ENCODE measurements at places on chromosomes 5 and 9. TPM values are rescaled to one million over a fixed set of nuclear protein-coding genes. Genes with fewer than 3 reads are reported as not detected.

DNA sequence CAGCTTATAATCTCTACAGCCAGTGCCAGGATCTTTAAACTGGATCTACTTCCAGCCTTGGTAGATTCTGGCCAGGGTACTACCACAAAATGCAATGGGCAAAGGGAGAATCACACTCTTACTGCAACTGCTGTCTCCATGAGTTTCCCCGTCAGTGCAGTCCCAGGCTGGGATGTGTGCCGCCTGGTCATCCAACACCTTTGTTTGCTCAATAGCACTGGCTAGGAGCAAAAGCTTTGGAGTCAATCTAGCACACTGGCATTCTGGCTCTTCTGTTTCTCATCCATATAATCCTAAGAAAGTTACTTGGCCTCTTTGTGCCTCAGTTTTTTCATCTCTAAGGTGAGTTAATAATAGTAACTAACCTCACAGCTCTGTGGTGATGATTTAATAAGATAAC is 96.9 kb downstream of the FBN2 start:
- no peak overlapping the region for H3K27ac ChIP-seq
- H3K4me1 ChIP-seq: no peaks in the 10 kb centered on the region
- no peaks in the 10 kb centered on the region for H3K27me3 ChIP-seq
- H3K36me3 ChIP-seq: no peaks in the 10 kb centered on the region
- H3K4me3 ChIP-seq: no peak overlapping the region

GRCh38 chr5:150658121-150658520 is 2.9 kb upstream of the MYOZ3 start:
- H3K27ac ChIP-seq: peak overlapping the region; percentile 54
- peaks cover 8% of the 10 kb centered on the region for H3K4me1 ChIP-seq
- H3K27me3 ChIP-seq: peaks cover 8% of the 10 kb centered on the region
- DNase-seq: no peak
- H3K36me3 ChIP-seq: no peaks in the 10 kb centered on the region

PCDHA12 gene
- total RNA-seq: not detected

HBEGF gene
- total RNA-seq: 63.0 TPM

ACOT12 gene
- total RNA-seq: not detected

GRCh38 chr5:113764382-113764781 is 250.9 kb downstream of the YTHDC2 start:
- no peak overlapping the region for H3K4me3 ChIP-seq
- H3K36me3 ChIP-seq: peaks cover 7% of the 10 kb centered on the region
- no peak for DNase-seq
- no peaks in the 10 kb centered on the region for H3K4me1 ChIP-seq
- H3K27ac ChIP-seq: no peak overlapping the region
- no peaks in the 10 kb centered on the region for H3K27me3 ChIP-seq

DNA sequence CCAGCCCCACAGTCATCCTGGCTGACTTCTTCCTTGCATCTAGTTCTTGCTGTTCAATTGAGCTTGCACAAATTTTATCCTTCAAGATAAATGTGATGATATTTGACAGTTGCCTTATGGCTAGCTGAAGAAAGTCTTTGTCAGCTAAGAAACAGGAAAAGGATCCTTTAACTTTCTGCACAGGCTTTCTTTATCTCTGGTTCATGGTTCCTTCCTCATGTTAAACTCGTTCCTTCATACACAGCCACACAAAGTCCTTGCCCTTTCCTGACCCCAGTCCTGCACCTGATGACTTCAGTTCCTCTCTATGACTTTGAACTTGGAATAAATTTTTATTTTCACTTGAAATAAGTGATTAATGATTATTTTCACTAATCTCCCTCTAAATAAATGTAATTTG is 132.5 kb upstream of the PRSS3 start:
- H3K27me3 ChIP-seq: peaks cover 26% of the 10 kb centered on the region
- H3K27ac ChIP-seq: no peak overlapping the region
- no peak for DNase-seq
- no peaks in the 10 kb centered on the region for H3K4me1 ChIP-seq

DNA sequence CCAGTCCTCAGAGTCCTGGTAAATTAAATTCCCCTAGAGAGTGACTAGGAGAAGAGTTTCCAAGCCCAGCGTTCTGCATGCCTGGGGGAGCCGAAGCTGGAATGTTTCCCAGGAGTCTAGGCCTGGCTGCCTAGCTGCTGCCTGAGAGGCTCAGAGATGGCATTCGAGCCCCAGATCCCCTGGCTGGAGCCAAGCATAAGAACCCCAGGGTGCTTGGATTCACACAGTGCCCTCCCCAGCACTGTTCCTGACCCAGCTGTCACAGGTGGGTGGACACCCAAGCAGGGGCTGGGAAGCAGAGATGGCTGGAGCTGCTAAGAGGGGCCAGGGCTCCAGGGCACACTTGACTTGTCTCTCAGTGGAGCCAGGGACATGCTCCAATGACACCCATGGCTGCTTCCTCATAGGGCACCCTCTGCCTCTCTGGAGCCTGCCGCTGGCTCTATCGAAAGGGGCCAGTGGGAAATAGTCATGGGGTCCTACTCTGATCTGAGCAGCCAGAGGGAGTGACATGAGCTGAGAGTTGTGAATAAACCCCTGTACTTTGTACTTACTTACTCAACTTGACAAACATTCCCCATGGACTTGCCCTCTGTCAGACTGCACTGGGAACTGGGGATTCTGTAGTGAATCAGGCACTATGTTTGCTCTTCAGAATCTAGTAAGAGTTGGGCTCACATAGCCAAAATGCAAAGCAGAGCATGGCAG is 62.6 kb upstream of the XPA start:
- no peak overlapping the region for H3K27ac ChIP-seq
- H3K4me3 ChIP-seq: no peak overlapping the region
- H3K27me3 ChIP-seq: peaks cover 35% of the 10 kb centered on the region
- H3K36me3 ChIP-seq: no peaks in the 10 kb centered on the region

DNA sequence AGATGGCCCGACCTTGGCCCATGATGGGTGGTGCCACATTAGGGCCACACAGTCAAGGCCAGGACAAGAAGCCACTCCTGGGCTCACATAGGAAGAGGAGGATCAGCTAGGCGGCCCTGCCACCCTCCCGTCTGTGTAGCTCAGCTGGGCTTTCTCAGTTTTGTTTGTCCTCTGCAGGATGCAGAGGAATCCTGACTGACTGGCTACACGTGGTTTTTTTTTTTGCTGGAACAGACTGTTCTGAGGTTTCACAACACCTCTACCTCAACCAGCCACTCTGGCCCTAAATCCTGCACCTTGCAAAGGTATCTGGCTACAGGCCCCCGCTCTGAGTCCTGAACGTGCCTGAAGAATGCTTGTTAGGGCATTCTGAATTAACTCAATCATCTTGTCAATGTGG is 88.3 kb upstream of the MSX2 start:
- no peak for DNase-seq
- no peak overlapping the region for H3K27ac ChIP-seq
- H3K36me3 ChIP-seq: no peaks in the 10 kb centered on the region
- H3K27me3 ChIP-seq: no peaks in the 10 kb centered on the region

DNA sequence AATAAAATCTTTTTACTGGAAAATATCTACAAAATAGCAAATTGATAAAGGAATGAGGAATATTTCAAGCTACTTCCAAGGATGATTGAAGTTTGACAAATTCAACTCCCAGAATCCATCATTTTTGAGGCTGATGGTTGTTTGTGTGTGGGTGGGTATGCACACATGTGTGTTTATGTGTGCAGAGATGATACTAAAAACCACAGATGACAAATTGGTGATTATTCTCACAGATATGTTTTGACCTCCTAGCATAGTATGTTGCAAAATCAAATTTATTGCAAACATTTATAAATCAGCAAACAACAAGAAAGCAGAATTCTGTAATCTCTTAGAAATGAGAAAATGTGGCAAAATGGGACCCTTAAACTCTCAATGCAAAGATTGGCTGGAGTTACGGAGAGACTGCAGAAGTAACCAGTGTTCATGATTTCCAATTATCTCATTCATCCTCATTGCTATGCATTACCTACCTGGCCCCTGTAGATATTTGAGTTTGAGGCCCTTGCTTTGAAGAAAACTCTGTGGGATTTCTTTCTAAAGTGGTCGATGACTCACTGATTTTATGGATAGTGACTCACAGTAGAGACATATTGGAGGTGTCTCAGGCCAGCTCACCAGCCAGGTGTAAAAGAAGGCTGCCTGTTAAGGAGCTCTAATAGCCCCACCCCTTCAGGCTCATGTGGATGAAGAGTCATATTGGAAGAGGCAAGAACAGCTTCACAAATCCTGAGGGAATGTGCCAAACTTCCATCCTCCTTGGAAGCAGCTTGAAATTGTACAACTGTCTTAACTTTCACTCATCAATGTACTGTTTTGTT is 44.6 kb upstream of the TMC1 start:
- DNase-seq: no peak
- H3K27me3 ChIP-seq: peaks cover 18% of the 10 kb centered on the region
- peaks cover 11% of the 10 kb centered on the region for H3K4me1 ChIP-seq
- no peak overlapping the region for H3K4me3 ChIP-seq
- H3K27ac ChIP-seq: no peak overlapping the region
- H3K36me3 ChIP-seq: no peaks in the 10 kb centered on the region

Measured in natural killer cell treated with Interleukin-12 subunit alpha and Interleukin-12 subunit beta and Interleukin-15 and Interleukin-18, amount 100 ng/mL, for 72 hours (primary cell).